Kidney (tissue), 22 donors: ENCODE measurements at places on chromosomes 11 and 22.

DNA sequence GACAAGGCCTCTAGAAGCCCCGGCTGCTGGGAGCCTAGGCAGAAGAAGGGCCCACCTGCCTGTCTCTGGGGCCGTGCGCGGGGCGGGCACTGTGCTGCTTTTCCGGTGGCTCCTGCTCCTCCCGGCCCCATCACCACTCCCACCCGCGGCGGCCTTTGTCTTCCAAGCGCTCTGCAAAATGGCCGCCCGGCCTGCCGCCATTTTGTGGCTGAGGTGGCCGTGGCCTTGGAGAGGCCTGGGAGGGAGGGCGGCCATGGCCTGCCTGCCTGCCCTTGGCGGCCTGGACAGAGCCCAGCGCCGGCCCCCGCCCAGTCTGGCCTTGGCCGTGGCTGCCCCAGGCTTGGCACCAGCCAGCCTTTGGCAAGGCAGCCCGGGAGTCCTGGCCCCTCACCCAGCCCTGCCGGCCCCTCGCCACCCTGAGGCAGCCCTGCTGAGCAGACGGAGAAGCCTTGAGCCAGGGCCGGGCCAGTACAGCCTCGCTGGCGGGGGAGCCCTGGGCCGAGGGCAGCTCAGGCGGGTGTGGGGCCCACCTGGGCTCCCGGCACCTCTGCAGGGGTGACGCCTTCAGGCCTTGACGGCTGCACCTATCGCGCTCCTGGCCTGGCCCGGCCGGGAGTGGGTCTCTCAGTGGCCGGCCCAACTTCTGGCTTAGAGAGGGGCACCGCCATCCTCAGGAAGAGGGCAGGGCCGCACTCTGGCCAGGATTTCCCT, 46.0 kb upstream of the PPARA start:
- no peaks in the 10 kb centered on the region for H3K27me3 ChIP-seq
- H3K4me1 ChIP-seq: no peaks in the 10 kb centered on the region
- peak overlapping the region; percentile 80 for H3K27ac ChIP-seq
- no peak overlapping the region for H3K4me3 ChIP-seq

GRCh38 chr11:26741036-26741435, 19.2 kb upstream of the SLC5A12 start:
- DNase-seq: no peak
- no peaks in the 10 kb centered on the region for H3K36me3 ChIP-seq
- H3K27ac ChIP-seq: no peak overlapping the region
- no peaks in the 10 kb centered on the region for H3K4me1 ChIP-seq
- no peak overlapping the region for H3K4me3 ChIP-seq

DNA sequence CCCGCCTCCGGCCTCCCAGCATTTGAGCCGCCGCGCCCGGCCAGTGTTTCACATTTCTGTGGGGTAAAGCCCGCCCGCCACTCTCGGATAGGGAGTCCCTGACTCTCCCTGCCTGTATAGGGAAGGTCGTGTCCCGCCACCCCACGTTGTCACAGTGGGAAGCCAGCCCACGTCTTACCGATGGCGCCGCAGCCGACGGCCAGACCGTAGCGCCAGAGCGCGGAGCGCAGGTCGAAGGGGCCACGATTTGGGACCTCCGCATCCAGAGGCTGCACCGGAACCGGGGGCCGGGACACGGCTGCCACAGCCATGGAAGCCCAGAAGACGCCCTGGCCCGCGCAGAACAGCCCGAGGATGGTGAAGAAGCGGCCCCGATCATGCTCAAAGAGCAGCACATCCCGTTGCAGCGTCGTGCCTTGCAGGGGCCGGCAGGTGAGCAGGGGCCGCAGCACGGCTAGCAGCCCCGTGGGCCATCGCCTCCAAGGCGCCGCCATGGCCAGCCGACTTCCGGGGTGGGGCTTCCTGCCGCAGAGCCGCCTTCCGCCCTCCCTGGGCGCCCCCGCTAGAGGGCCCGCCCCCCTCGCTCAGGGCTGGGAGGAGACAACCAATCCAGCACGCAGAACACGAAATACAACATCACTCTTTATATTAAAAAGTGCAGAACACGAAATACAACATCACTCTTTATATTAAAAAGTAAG, at the start of gene TMEM223:
TMEM223 (minus strand) TSS at position 506 of the 701 bp plus-strand sequence; CDS start at position 494, 12 bp downstream.
- peaks cover 27% of the 10 kb centered on the region for H3K36me3 ChIP-seq
- H3K4me3 ChIP-seq: peak within 1 kb of the TSS; percentile 74
- peaks cover 15% of the 10 kb centered on the region for H3K4me1 ChIP-seq
- H3K27me3 ChIP-seq: no peaks in the 10 kb centered on the region
- peak within 1 kb of the TSS; percentile 85 for H3K27ac ChIP-seq
- peak; percentile 95 for DNase-seq

GRCh38 chr11:119436711-119437110, 13.7 kb upstream of the THY1 start:
- no peaks in the 10 kb centered on the region for H3K27me3 ChIP-seq

GRCh38 chr11:16804104-16804947, 65.9 kb downstream of the C11orf58 start:
- no peaks in the 10 kb centered on the region for H3K27me3 ChIP-seq
- no peak for DNase-seq
- H3K4me3 ChIP-seq: no peak overlapping the region
- H3K36me3 ChIP-seq: peaks cover 3% of the 10 kb centered on the region
- H3K27ac ChIP-seq: no peak overlapping the region
- H3K4me1 ChIP-seq: no peaks in the 10 kb centered on the region

- no peaks in the 10 kb centered on the region for H3K4me1 ChIP-seq
- no peak overlapping the region for H3K27ac ChIP-seq
- H3K4me3 ChIP-seq: no peak overlapping the region
These were observed 68.1 kb downstream of the LIF start for GRCh38 chr22:30178181-30179126.

DNA sequence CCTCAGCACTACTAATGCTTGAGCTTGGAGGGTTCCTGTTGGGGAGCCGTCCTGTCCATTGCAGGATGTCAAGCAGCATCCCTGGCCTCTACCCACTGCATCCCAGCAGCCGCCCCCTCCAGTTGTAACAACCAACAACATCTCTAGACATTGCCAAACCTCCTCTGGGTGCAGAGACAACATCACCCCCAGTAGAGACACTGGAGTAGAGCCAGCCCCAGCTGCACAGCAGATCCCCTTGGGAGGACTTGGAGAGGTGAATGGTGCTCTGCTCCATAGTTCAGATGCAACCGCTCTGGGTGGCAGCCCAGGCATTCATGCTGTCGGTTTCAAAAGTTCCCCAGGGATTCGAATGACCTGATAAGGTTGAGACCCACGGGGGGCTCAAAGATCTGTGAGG, 259.0 kb downstream of the MN1 start:
- H3K4me1 ChIP-seq: no peaks in the 10 kb centered on the region
- no peak overlapping the region for H3K27ac ChIP-seq
- DNase-seq: no peak
- H3K4me3 ChIP-seq: no peak overlapping the region
- H3K36me3 ChIP-seq: no peaks in the 10 kb centered on the region
- no peaks in the 10 kb centered on the region for H3K27me3 ChIP-seq

DNA sequence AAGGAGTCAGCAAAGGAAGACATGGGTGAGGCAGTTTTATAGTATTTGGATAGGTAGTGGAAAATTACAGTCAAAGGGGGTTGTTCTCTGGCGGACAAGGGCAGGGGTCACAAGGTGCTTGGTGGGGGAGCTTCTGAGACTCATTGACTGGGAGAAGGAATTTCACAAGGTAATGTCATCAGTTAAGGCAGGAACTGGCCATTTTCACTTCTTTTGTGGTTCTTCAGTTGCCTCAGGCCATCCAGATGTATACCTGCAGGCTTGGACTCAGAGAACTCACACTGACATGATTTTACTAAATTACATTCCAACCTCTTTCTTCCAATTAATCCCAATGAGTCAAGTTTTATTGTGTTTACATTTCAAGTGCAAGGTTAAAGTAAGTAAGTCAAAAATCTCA, 240.5 kb upstream of the API5 start:
- no peaks in the 10 kb centered on the region for H3K4me1 ChIP-seq
- no peaks in the 10 kb centered on the region for H3K36me3 ChIP-seq
- H3K27ac ChIP-seq: no peak overlapping the region

GRCh38 chr22:33057363-33057995, 702 bp downstream of the SYN3 start:
- H3K4me3 ChIP-seq: no peak overlapping the region
- no peak overlapping the region for H3K27ac ChIP-seq
- no peak for DNase-seq
- H3K4me1 ChIP-seq: peaks cover 2% of the 10 kb centered on the region

GRCh38 chr22:24391836-24392217, 35.6 kb upstream of the ADORA2A start:
- H3K36me3 ChIP-seq: peaks cover under 1% of the 10 kb centered on the region
- peak overlapping the region; percentile 53 for H3K27ac ChIP-seq
- no peak for DNase-seq
- peaks cover 7% of the 10 kb centered on the region for H3K4me1 ChIP-seq
- no peak overlapping the region for H3K4me3 ChIP-seq

DNA sequence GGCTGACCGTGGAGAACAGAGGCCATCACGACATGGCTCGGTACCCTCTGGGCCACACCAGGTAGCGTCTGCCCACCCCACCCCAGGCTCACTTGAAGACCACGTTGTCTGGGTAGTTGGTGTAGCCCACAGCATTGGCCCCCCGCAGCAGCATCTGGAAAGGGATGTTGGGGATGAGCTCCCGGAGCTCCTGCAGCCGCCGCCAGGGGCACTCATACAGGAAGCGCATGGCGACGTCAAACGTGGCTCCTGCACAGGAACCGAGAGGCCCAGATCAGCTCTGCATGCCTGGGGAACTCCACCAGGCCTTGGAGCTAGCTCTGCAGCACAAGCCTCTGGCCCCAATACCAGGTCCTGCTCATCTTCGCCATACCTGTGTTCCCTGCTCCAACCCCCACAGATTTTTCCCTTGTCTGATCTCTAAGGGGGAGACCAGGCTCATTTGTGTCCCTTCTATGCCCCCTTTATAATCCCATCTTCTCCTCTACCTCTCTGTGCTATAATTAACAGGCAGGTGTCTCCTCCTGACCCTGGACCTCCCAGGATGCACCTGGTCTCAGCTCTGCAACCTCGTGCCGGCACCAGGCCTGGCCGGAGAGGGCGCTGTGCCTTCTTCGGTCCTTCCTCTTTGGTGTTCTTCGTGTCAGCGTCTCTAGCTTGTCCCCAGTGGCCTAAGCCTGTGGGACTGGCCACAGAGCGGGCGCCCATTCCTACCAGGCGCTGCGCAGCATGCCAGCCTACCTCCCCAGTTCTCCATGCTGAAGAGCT, 5.0 kb upstream of the LRFN4 start:
- no peak overlapping the region for H3K4me3 ChIP-seq
- peaks cover 5% of the 10 kb centered on the region for H3K4me1 ChIP-seq
- peaks cover 5% of the 10 kb centered on the region for H3K36me3 ChIP-seq
- no peaks in the 10 kb centered on the region for H3K27me3 ChIP-seq
- no peak overlapping the region for H3K27ac ChIP-seq

GRCh38 chr22:41976070-41976901, 7.0 kb downstream of the SEPTIN3 start:
- peak overlapping the region; percentile 29 for H3K4me3 ChIP-seq
- peaks cover 9% of the 10 kb centered on the region for H3K27me3 ChIP-seq
- no peaks in the 10 kb centered on the region for H3K4me1 ChIP-seq
- no peak overlapping the region for H3K27ac ChIP-seq
- DNase-seq: peak; percentile 46
- no peaks in the 10 kb centered on the region for H3K36me3 ChIP-seq

DNA sequence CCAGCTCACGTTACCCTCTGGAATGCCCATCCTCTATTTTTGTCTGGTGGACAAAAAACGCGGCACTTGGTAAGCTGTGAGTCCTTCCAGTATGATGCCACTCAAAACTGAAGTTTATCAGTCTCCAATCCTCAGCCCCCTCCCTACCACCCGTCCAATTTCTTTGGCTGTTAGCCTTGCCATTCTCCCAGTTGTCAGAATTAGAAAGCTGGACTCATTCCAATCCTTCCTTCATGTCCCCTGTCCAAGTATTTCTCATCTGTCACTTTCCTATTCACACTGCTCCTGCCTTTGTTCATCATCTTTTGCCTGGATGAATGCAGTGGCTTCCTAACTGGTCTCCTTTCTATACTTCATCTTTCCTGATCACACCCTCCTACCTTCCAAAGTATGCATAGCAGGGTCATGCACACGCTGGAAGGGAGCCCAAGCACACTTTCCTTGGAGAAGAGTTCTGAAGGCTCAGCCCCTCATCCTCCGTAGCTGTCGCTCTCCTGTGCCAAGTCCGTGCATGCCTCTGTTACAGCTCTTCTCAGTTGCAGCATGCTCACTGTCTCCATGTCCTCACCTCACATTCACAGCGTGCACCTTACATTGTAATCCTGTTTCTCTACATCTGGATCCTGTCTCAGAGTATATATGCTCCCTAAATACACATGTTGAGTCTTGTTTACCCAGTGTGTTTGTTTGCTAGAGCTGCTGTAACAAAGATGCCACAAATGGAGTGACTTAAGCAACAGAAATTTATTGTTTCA, 19.4 kb downstream of the APLP2 start:
- H3K4me3 ChIP-seq: no peak overlapping the region
- no peak for DNase-seq
- H3K36me3 ChIP-seq: no peaks in the 10 kb centered on the region
- H3K27me3 ChIP-seq: no peaks in the 10 kb centered on the region

DNA sequence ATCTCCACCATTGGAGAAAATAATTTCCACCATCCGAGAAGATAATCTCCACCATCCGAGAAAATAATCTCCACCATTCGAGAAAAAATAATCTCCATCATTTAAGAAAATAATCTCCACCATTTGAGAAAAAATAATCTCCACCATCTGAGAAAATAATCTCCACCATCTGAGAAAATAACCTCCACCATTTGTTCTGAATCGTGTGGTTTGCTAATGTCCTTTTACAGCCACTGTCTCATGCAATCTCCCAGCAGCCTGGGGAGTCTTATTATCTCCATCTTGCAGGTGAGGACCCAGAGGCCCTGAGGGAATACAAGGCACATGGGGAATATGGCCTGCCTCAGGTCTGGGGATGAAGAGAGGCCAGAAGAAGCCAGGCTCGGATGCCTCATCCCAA, 54.1 kb upstream of the TCF20 start:
- no peaks in the 10 kb centered on the region for H3K36me3 ChIP-seq
- no peak overlapping the region for H3K4me3 ChIP-seq
- H3K27ac ChIP-seq: no peak overlapping the region
- no peaks in the 10 kb centered on the region for H3K27me3 ChIP-seq
- H3K4me1 ChIP-seq: no peaks in the 10 kb centered on the region

GRCh38 chr22:44941207-44941606, 68.6 kb downstream of the PHF21B start:
- peak; percentile 49 for DNase-seq
- H3K27me3 ChIP-seq: no peaks in the 10 kb centered on the region
- no peaks in the 10 kb centered on the region for H3K4me1 ChIP-seq

DNA sequence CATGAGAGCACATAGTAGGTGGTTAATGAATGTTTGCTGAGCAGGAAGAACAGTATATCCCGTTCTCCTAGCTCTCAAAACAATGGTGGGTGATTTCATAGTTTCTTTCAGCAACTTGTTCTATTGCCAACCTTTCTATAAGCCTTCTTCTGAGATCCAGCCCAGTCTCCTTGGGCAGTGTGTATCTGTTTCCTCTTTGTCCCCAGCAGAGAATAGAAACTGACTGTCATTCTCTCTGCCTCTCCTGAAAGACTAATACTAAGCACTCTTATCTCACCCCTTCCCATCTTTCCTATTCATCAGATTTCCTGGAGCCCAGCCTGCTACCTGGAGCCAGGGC, 272.9 kb downstream of the ST3GAL4 start:
- no peak for DNase-seq
- H3K36me3 ChIP-seq: no peaks in the 10 kb centered on the region
- no peak overlapping the region for H3K4me3 ChIP-seq
- no peaks in the 10 kb centered on the region for H3K27me3 ChIP-seq

GRCh38 chr22:40313007-40313406, 33.3 kb upstream of the ADSL start:
- H3K36me3 ChIP-seq: peaks cover 60% of the 10 kb centered on the region
- DNase-seq: no peak
- no peaks in the 10 kb centered on the region for H3K4me1 ChIP-seq
- no peak overlapping the region for H3K4me3 ChIP-seq

GRCh38 chr11:75214411-75214821, 26.2 kb upstream of the TPBGL start:
- DNase-seq: peak; percentile 94
- no peak overlapping the region for H3K4me3 ChIP-seq
- no peak overlapping the region for H3K27ac ChIP-seq
- no peaks in the 10 kb centered on the region for H3K27me3 ChIP-seq
- H3K4me1 ChIP-seq: no peaks in the 10 kb centered on the region
